ENCODE measurements at places on chromosomes 16 and 17. TPM values are rescaled to one million over a fixed set of nuclear protein-coding genes. Genes with fewer than 3 reads are reported as not detected.

GRCh38 chr17:78568494-78569115 lies 8.6 kb downstream of the DNAH17 start:
- no peak for DNase-seq

DNA sequence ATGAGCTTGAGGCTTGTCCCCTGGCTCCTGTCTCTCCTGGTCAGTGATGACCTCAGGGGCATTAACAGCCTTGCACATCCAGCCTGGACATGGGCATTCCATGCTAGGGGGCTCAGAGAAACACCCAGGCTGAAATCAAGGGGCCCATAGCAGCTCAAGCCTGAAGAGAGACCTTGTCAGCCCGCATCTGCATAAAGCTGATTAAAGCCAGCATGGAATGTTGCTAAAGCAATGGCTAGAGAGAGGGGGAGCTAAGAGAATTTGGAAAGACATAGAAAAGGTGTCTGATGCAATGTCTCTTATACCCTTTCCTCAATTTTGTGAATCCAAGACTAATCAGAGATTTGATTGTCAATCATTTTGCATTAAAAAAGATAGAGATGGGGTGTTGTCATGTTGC lies 51.4 kb upstream of the WSCD1 start:
- no peak for DNase-seq

GRCh38 chr16:68234188-68235107 lies 1.5 kb downstream of the ESRP2 start:
- no peak for DNase-seq

GRCh38 chr17:50117202-50118051 lies 12.5 kb downstream of the SAMD14 start:
- DNase-seq: peak; percentile 74

DNA sequence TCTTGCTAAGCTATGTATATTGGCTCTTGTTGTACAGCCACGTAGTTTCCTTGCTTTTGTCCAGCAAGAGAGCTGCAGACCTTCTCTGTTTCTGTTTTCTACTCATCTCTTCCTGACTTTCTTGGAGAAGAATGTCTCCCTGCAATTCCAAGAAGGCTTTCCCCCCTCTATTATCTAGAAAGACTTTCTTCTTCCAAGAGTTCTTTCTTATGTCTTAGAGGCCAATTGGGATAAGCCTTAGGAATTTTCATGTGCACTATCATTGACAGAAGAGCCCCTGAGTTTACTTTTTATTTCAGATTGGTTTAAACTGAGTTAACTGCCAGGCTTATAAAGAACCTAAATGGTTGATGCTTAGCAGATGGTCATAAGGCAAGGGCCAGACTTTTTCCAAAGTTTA lies 9.0 kb downstream of the CAPNS2 start:
- DNase-seq: peak; percentile 73

- peak; percentile 19 for DNase-seq
Observed at GRCh38 chr17:43734376-43734775, 24.2 kb downstream of the SOST start.

DNA sequence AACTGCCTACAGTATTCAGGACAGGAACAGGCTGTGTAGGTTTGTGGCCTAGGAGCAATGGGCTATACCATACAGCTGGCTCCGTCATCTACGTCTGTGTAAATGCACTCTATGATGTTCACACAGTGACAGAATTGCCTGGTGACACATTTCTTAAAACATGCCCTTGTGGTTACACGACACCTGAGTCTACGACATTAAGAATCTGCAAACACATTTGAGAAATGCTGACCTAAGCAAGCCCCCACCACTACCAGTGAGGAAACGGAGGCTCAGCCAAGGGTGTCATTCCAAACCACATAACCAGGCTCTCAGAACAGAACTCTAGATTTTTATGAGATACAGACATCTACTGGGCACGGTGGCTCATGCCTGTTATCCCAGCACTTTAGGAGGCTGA lies 23.5 kb downstream of the USP36 start:
- DNase-seq: no peak

DNA sequence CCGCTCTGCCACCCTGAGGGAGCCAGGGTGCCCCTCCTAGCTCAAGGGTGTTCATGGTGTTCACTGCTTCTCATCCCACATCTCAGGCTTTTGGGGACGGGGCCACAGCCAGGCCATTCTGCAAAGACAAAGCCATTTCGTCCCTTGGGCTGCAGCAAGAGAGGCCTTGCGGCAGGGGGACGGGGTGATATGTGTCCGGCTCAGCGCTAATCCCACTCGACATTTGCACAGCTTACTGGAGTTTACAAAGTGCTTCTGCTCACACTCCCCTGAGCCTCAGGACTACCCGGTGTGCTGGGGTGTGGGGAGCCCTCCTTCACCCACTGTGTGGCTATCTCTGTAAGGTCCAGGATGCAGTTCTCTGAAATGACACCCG lies 84.3 kb downstream of the RTN4RL1 start:
- DNase-seq: no peak

- DNase-seq: no peak
Observed at GRCh38 chr17:14737984-14738651, 437.2 kb downstream of the HS3ST3B1 start.

- DNase-seq: no peak
Observed at GRCh38 chr17:31586946-31587345, 195.5 kb downstream of the RAB11FIP4 start.

DNA sequence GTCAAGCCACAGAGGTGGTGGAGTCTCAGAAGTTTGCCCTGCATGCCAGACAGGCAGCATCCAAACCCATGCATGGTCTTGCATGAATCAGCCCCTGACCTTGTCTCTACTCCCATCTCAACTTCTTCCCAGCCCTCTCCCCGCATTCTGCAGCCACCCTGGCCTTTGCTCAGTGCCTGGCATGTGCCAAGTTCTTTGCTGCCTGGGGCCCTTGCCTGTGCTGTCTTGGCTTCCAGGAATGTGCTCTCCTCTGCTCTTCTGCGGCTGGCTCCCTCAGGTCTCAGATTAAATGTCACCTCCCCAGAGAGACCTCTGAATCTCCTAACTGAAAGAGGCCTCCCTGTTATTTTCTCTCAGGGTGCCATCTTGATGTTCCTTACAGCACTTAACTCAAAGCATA lies 17.6 kb downstream of the DRC3 start:
- DNase-seq: no peak

- no peak for DNase-seq
Observed at GRCh38 chr16:73253922-73254480, 206.1 kb upstream of the ZFHX3 start.

DNA sequence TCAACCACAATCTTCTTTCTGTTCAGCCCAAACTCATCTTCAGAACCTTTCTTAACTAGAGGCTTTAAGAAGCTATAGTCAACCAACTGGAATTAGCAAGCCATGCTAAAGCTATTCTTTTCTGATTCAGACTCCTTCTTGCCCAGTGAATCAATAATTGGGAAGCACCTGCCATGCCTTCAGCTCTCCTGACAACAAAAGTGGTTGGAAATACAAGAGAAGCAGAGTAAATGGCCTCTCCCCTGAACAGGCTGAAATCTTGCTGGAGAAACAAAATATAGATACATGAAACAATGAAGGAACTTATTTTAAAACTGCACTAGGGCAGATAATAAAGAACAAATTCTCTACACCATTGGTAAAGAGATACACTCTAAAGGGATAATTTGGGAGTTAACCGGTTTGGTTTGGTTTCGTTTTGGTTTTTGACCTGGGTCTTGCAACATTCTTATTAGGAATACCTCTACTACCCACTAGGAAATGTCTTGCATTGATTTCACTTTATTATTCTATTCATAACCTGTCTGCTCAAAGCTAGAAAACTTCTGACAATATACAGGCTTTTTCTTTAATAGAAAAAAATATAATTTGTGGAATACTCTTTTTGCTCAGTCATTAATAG lies 173.6 kb upstream of the DYNLRB2 start:
- DNase-seq: no peak

Gene TBC1D3H
- not detected for polyA plus RNA-seq

Gene CBX8
- polyA plus RNA-seq: 4.7 TPM

Gene DCTN5
- 36.6 TPM for polyA plus RNA-seq

Gene SPATA22
- 0.32 TPM for polyA plus RNA-seq

Gene ARRB2
- polyA plus RNA-seq: 29.9 TPM

Gene KRT24
- not detected for polyA plus RNA-seq

Gene WNT9B
- 0.08 TPM for polyA plus RNA-seq

Gene SLC47A2
- 0.27 TPM for polyA plus RNA-seq

Gene FOXL1
- 0.26 TPM for polyA plus RNA-seq

Gene STAC2
- 0.25 TPM for polyA plus RNA-seq

Gene CRISPLD2
- polyA plus RNA-seq: 6.2 TPM

Gene TMED6
- polyA plus RNA-seq: 1.5 TPM

Gene CMTM2
- polyA plus RNA-seq: 0.71 TPM

Gene SP6
- 0.93 TPM for polyA plus RNA-seq

Gene PRPSAP2
- polyA plus RNA-seq: 21.1 TPM

All from hindlimb muscle (tissue), 1 donor.